RCC 7860 (cell line): ENCODE measurements at places on chromosomes 1 and 21.

- no peak for DNase-seq
Observed at GRCh38 chr1:59058665-59059439, 238.0 kb upstream of the FGGY start.

- no peak for DNase-seq
Observed at GRCh38 chr1:78075621-78076020, 29.9 kb downstream of the GIPC2 start.

- peak; percentile 55 for DNase-seq
Observed at GRCh38 chr1:213327017-213327667, 276.1 kb downstream of the RPS6KC1 start.

- no peak for DNase-seq
Observed at GRCh38 chr1:116804736-116805135, 50.5 kb downstream of the CD2 start.

DNA sequence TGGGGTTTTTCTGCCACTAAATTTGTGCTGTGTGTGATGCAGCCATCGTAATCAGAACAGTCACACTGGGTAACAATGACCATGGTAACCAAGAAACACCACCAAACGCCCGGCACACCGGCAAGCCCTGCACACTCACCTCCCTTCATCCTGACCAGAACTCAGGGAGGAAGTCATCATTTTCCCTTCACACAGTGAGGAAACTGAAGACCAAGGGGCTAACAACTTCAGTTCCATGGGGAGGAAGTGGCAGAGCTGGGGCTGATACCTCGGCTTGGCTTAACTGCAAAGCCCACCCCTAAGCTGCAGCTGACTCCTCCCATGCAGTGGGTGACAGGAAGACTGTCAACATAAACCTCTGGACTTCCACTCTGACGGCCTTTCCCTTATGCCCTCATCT, 69.3 kb upstream of the BCAR3 start:
- no peak for DNase-seq

DNA sequence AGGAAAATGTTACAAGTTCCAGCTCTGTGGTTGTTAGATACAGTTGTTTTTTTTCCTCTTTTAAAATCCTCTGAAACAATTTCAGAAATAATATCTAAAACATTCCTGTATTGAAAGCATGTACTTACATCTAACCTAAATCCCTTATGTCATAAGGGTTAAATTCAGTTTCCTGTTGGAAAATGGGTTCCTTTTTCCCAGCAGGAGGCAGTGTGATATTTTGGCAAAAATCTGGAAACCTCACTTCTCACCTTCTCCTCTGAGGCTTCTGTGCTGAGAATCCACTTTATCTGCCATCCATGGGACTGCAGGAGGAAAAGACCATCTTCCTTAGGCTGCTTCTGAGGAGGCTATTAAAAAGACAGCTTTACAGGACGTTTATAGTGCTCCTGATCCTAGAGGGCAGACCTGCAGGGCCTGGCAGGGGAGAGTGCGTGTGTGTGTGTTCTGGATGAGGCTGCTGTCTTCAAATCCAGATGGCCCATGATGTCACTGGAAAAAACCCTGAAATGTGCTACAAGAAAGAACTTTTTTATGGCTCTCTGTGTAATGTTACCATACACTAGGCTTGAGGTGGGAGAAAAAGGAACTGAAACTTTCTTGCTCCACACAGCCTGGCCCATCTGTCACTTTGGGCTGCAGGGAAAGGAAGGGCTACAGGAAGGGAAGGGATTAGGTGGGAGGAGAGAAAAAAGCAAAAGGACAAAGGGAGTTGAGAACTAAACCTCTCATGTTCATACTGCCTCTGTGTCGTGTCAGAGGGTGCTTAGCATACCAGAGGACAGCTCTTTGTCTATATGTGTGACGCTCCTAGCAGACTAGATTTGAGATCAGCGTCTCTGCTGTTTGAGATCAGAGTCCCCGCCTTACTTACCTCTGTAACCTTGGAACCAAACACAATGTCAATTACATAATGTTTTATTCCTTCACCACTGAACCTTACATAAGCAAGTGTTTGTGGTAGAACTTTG, 379.2 kb upstream of the SPAG17 start:
- DNase-seq: no peak

DNA sequence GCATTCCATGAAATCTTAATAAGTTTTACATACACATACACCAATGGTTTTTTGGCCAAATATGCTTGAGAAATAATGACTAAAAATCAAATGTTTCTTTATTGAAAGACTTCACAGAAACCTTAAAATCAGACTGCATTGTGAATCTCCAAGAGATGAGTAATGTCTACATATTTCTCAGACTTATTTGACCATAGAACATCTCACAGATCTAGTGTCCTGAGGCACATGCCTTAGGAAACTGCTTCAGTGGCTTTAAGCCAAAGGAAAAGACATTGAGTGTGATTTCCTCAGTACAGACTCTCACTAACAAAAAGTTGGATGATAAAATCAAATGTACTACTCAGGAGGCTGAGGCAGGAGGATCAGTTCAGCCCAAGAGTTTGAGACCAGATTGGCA, 6.2 kb upstream of the C1orf105 start:
- peak; percentile 33 for DNase-seq

DNA sequence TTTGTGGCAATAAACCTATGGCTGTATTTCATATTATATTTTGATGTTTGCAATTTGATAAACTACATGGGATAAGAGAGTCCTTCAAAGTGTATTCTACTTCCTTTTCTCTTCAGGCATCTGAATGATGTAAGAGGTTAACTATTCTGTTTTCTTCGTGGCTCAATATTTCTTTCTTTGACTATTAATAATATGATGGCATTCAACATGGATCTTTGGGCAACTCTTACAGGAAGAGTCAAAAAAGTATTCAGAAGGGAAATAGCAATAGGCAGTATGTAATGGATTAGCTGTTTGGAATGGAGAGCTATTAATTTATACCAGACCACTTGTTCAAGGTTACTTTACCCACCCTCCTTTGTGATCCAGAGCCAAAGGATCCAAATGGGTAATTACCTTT, 74.4 kb downstream of the HMCN1 start:
- DNase-seq: no peak

- no peak for DNase-seq
Observed at GRCh38 chr1:60277269-60277668, 203.7 kb upstream of the C1orf87 start.

- no peak for DNase-seq
Observed at GRCh38 chr1:156615946-156616345, 3.3 kb upstream of the HAPLN2 start.

- DNase-seq: no peak
Observed at GRCh38 chr1:22761821-22762220, 51.2 kb downstream of the EPHB2 start.

DNA sequence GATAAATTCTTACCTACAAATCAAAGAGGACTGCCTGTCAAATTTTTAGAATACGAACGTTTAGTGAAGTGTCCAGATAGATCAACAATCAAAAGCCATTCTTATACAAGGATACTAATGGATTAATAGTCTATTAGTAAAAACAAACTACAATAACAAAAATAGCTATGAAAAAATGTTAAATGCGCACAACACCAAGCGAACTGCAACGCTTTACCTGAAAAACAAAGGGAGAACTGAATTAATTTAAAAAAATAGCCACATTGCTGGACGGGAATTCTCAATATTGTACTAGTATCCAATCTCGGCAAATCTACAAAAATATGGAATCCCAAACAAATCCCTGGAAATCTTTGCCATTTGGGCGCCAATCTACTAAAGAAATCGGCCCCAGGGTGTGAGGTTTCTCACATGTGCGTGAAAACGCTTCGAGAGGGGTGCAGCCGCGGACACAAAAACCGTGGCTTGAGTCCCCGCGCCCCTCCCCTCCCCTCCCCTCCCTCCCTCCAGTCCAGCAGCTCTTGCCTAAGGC, 55.6 kb downstream of the TRAF5 start:
- no peak for DNase-seq

DNA sequence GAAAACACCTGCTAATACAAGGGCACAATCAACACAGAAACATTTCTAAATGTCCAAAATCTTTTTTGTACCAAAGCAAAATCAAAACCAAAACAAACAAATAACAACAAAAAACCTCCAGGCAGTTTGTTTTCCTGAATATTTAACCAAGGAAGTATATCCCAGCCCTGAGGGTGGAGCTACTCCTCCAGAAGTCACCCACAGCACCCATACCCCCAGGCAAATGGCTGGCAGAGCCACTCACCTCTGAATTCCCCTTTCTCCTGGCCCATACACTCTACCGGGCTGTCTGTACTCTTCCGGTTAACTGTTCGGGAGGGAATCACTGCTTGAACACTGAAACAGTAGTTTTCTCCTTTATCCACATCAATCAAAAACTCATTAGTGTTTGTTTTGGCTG, 9.5 kb downstream of the F3 start:
- no peak for DNase-seq

DNA sequence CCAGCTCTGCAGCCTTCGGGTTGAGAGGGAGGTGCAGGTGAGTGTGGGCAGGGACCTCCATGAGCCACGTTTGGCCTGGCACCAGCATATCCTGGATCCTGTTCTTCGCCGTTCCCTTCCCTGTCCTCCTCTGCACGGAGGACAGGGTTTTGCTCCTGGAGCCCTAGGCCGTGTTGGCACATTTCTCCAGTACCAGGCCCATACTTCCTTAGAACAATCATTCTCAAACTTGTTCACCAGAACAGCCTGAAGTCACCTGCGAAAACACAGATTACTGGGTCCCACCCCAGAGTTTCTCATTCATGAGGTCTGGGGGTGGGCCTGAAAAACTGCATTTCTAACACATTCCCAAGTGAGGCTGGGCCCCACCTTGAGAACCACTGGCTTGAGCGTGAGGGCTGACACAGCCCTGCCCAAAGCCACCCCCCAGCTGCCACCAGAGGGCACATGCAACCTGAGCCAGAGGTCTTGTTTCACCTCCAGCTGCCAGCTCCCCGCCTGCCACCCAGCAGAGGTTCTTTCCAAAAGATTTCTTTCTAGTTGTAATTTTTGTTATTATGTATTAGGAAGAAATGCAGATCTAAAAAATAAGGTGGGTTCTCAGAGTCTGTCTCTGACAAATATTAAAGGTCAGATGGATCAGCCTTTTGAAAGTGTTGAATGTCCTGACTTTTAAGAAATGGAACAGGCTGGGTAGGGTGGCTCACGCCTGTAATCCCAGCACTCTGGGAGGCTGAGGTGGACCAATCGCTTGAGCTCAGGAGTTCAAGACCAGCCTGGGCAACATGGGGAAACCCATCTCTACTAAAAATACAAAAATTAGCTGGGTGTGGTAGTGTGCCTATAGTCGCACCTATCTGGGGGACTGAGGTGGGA, 39.6 kb upstream of the LDLRAP1 start:
- DNase-seq: no peak

DNA sequence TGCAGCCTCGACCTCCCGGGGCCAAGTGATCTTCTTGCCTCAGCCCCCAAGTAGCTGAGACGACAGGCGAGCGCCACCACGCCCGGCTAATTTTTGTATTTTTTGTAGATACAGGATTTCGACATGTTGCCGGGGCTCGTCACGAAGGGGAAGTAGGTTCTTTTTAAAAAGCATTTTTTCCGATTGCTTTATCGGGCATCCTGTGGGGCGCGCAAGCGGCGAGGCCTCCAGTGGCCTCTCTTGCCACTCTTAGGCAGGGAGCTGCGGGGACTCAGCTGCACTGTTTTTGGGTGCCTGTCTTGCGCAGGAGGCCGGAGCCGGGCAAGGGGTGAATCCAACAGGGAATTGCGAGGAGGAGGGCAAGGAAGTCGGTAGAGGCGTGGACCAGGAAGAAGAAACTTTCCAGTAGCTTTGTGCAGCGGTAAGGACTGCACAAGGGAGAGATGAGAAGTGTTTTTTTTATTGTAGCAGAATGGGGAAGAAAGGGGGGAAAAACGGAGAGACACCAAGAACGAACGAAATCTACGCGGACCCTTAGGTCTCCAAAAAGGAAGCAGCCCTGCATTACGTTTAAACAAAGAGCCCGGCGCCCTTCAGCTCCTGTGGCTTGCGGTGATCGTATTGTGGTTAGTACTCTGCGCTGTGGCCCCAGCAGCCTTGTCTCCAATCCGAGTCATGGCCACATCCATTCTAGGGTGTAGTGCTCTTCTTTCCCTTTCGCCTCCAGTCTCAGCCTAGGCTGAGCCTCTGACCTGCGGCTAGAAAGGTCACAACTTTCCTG, 164.8 kb downstream of the PPIAL4G start:
- DNase-seq: no peak

DNA sequence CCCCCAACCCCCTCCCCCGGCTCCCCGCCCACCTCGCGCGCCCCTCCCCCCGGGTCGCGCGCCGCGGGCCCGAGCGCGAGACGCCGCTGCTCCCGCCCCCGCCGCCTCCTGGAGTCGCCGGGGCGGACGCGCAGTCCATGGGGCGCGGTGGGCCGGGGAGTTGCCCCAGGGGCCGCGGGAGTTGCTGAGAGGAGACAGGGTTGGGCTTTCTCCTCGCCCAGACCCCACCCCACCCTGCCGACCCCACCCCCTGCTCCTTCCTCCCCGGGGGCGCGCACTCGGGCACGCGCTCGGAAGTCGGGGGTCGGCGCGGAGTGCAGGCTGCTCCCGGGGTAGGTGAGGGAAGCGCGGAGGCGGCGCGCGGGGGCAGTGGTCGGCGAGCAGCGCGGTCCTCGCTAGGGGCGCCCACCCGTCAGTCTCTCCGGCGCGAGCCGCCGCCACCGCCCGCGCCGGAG, at the start of gene LAMC1:
TSS of gene LAMC1 (plus strand) at position 275 of the 455 bp plus-strand sequence. CDS start 297 bp downstream, outside the sequence.
- DNase-seq: peak; percentile 74

DNA sequence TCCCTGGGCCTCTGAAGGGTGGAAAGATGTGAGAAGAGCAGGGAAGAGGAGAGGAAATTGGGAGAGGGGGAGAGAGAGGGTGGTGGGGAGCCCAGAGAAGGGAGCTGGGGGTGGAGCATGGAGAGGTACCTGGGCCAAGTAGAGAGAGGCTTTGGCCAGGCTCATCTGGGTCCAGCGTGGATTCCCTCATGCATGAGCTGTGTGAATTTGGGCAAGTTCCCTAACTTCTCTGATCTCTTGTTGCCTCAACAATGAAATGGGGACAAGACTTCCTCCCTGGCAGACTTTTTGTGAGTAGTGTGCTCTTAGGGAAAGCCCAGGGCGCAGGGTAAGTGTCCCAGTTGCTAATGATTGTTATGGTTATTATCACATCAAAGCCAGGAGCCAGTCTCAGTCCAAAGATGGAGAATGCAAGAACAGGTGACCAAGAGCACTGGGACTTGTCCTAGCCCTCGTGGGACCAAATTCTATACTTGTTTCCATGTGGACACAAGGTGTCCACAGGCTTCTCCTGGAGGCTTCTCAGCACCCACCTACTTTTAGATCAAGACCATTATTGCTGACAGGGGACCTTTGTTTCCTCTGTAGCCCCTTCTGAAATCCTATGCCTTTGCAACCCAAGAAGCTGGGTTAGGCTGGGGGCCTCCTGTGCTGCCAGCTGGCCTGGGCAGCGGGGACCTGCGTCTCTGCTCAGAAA, 13.9 kb downstream of the IL6R start:
- no peak for DNase-seq
